CD4-positive, alpha-beta T cell (primary cell): ENCODE measurements at places on chromosomes 11 and 22.

GRCh38 chr11:10500757-10501684 lies 40.0 kb downstream of the RNF141 start:
- DNase-seq, result no peak

DNA sequence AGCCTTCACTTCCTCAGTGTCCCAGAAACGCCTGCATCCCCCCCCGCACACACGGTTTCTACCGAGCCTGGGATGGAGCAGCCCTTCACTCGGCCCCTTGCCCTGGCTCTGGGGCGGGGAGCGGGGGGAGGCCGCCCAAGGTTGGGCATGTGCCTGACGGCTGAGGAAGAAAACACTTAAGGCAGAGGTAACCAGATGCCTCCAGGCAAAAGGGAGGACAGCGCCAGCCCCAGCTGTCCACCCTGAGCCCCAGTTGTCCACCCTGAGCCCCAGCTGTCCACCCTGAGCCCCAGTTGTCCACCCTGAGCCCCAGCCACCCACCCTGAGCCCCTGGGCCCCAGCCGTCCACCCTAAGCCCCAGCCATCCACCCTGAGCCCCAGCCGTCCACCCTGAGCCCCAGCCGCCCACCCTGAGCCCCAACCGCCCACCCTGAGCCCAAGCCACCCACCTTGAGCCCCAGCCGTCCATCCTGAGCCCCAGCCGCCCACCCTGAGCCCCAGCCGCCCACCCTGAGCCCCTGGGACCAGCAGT lies 3.8 kb upstream of the TTLL8 start:
- no peak for DNase-seq

DNA sequence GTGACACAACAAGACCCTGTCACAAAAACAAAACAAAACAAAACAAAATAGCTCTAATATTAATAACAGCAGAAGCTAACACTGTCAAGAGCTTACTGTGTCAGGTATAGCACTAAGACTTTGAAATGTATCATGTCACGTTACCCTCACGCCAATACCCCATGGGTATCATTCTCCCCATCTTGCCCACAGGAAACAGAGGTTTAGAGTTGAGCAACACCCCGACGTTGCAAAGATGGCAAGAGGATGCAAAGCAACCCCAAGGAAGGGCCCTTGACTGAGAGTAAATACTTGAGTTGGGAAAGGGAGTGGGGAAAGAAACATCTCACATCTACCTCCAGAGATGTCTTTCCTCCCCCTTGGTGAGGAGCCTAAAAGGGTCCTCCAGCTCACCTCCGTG lies 366.8 kb downstream of the LARGE1 start:
- no peak for DNase-seq

DNA sequence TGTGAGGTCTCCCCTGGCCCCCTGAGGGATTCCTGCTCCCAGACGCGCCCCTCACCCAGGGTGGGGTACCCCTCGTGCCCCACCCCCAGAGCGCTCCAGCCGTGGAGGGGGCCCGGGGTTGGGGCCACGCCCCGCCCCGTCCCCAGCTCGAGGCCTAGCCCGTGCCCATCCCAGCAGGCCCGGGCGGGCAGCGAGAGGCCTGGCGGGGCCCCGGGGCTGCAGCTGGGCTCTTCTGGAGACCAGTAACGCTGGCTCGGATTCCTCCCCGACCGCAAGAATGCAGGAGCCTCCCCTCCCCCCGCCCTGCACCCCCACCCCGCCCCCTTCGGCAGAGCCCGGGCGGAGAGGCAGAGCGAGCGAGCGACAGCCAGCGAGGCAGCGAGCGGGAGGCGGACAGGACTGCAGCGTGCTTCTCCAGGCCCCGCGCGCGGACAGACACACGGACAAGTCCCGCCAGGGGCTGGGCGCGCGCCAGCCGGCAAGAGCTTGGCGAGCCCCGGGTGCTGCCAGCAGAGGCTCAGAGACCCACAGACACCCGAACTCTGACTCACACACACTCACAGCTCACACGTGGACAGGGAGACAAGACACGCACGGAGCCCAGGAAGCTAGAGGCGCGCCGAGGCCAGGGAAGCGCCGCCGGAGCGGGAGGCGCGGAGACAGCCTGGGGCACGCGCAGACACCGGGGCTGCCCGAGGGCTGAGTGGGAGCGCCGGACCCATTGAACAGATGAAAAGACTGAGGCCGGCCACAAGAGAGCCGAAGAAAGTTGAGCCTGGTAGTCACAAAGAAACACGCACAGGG lies 15.2 kb downstream of the BCL9L start:
- DNase-seq, result peak; percentile 70

GRCh38 chr11:59814021-59814420 lies 3.4 kb upstream of the MRPL16 start:
- DNase-seq, result peak; percentile 4

- DNase-seq, result no peak
These were observed 12.8 kb downstream of the FBXO3 start for GRCh38 chr11:33761471-33761870.

DNA sequence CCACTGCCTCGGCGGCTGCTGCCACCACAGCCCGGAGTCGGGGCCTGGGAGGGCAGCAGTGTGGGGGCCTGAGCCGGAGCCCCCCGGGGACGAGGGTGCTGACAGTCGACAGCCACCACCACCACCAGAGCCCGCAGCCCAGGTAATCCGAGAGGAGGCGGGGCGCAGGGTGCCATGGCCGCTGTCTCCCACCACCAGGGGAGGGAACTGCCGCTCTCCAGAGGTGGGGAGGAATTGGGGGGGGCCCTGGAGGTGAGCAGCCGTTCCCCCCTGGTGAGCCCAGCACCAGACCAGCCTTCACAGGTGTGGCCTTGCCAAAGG lies 12.6 kb downstream of the TRIOBP start:
- DNase-seq, result no peak

- DNase-seq, result no peak
These were observed 3.3 kb downstream of the ST3GAL4 start for GRCh38 chr11:126358763-126359160.

DNA sequence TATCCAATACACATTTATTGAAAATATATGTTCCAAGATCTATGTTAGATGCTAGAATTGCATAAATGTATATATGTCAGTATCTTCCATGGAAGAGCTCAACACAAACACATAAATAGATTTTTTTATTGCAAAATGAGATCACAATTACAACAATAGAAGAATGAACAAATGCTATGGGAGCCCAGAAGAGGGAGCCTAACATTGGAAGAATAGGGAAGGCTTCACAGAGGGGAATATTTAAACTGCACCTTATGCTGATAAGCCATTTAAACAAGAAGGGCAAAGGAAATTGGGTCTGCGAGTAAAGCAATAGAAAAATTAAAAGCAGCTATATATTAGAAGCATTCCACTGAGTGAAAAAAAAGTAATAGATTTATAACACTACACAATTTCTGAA lies 96.1 kb upstream of the LRRC55 start:
- DNase-seq, result no peak

- DNase-seq, result peak; percentile 45
These were observed 8.2 kb downstream of the ARHGEF12 start for GRCh38 chr11:120344302-120345004.

GRCh38 chr11:65997286-65997685 lies 4.7 kb downstream of the EIF1AD start:
- no peak for DNase-seq

- no peak for DNase-seq
These were observed 18.0 kb upstream of the JHY start for GRCh38 chr11:122864386-122865115.

GRCh38 chr11:36586543-36586942 lies 7.8 kb upstream of the IFTAP start:
- no peak for DNase-seq

DNA sequence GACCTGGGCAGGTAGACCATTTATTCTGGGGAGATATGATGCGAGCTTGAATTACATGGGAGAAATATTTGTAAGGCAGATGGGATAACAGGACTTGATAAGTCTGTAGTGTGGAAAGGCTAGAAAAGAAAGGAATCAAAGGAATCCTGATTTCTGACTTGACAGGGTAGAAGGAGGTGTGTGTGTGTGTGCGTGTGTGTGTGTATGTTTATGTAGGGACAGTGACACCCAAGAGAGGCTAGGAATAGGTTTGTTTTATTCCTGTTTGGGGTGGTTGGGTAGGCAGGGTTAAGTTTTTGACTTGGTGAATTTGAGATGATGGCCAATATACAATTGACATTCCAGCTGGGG lies 390 bp upstream of the HTATIP2 start:
- DNase-seq, result no peak

DNA sequence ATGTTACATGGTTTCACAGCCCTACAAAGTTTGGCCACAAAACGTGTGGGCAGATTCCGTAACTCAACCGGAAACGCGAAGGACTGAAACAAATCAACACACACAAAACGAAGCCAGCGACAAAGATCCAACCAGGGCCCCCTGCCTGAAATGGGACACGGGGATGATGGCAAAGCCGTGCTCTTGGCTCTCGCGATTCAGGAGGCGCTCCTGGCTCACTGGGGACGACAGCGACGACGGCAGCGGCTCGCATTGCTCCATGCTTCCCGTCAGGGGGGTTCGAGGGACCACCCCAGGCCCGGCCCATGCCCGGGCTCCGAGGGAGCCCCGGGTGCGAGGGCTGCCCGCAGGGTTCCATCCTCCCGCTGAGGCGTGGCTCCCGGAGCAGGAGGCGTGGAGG lies 4786.8 kb upstream of the OR11H1 start:
- DNase-seq, result no peak

GRCh38 chr11:132898021-132898420 lies 634.3 kb downstream of the OPCML start:
- DNase-seq, result no peak

- peak; percentile 69 for DNase-seq
These were observed 12.8 kb upstream of the HYLS1 start for GRCh38 chr11:125874556-125875124.

GRCh38 chr11:119315131-119316015 lies 1.6 kb downstream of the MCAM start:
- DNase-seq, result peak; percentile 72

GRCh38 chr11:114036147-114036811 lies 23.2 kb upstream of the ZBTB16 start:
- DNase-seq, result peak; percentile 52

DNA sequence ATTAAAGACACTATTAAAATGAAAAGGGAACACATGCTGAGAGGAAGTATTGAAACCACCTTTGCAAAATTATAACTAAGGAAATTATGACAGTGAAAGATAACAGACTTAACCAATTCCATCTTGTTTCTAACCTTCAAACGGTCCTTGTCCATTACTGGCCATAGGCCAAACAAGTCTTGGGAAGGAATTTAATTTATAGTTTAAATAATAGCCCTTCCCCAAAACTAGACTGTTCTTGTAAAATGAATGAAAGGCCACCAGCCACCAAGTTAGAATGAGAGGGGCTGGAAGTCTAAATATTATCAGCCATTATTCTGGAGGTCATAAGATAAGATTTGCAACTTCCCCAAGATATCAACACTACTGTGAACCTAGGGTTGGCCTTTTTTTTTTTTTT lies 1.8 kb upstream of the TALDO1 start:
- DNase-seq, result no peak

DNA sequence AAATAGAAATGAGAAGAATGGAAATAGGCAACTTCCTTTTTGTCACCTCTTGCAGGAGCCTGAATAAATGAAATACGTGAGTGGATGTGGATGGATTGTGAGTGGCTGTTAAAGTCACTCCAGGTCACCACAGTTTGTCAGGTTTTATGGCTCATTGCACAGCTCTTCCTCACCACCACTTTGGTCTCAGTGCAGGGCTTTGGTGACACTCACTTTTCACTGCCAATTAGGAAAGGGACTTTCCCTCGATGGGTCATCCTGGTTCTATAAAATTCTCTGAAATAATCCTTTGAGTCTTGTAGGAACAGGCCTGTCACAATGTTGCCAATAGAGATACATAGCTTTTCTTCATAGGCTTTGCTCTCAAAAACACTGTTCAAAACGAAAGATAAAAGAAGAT lies 172.4 kb upstream of the C11orf87 start:
- DNase-seq, result no peak

DNA sequence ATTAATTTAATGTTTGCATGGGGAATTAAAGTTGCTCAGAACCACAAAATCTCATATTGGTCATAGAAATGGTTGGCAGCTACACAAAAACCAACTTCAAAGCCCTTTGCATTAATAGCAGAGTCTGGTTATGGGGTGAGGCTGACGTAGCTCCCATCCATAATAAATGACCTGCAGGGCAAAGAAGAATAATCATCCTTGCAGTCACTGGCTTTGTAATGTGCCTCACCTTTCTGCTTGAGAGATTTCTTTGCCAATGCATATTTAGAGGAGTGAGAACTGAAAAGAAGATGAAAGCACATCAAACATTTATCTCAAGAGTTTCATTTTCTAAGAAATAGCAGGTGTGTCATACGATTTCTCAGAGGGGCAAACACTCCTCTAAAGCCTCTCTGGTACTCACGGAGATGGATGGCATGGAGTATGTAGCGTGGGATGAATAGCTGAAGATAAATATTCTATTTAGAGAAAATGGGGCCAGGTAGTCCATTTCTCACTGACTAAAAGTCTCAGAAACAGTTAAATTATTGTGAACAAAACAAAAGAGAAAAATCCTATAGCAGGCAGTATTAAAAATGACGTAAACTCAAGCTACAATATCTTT lies 1491.9 kb downstream of the FAM181B start:
- DNase-seq, result no peak
